ENCODE measurements at places on chromosomes 4 and X.

DNA sequence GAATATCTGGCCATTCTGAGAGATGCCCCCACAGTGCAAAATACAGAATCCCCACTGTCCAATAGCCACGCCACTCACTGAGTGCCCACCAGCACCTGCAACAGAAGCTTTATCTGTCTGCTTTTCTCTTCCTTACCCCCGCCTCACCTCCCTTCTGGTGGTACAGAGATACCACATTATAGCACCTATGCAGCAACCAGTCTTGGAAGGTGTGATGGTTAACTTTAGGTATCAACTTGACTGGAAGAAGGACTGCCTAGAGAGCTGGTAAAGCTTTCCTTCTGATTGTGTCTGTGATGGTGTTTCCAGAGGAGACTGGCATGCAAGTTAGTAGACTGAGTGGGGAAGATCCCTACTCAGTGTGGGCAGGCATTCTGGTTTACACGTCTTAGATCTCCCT, 61.8 kb upstream of the TXK start:
- H3K27ac ChIP-seq: no peak overlapping the region
- H3K36me3 ChIP-seq: no peaks in the 10 kb centered on the region
- H3K27me3 ChIP-seq: peaks cover 3% of the 10 kb centered on the region
- H3K4me1 ChIP-seq: peaks cover 13% of the 10 kb centered on the region
- no peak for DNase-seq

DNA sequence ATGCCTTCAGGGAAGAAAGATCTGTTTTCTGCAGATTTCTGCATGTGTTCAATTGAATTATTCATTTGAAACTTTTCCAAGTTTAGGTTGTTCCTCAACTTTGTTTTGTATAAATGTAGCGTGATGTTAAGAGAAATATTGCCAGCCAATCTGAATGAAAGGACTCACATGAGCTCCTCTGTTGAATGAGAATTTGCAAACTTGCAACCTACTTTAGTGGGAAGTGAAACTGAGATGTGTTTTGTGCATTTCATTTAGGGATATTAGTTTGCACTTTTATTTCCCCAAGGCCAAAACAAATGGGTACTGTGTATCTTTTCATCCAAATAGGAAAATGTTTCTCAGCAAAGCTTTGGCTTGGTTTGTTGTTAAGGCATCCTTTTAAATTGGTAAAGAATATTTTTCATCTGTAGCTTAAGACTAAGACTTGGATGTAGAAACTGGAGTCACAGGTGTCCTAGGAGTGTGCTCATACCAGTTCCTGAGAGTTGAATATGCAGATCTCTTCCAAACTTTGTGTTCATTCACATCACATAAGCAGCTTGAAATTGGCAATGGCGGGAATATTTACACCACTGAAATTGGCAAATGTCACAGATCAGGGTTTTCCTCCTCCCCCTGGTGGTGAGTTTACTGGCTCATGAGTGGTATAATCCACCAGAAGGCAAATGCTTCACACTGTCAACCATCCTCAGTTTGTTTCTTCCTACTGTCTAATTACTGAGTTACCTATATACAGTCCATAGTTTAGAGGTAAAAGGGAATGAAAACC, 193.6 kb upstream of the BANK1 start:
- H3K4me3 ChIP-seq: no peak overlapping the region
- H3K27me3 ChIP-seq: no peaks in the 10 kb centered on the region
- peaks cover 6% of the 10 kb centered on the region for H3K4me1 ChIP-seq
- no peak overlapping the region for H3K27ac ChIP-seq

- H3K4me3 ChIP-seq: no peak overlapping the region
- peaks cover 15% of the 10 kb centered on the region for H3K27me3 ChIP-seq
- H3K36me3 ChIP-seq: no peaks in the 10 kb centered on the region
Measured at GRCh38 chrX:39361736-39362135, 560.5 kb downstream of the MID1IP1 start.

GRCh38 chrX:76127341-76127740, 45.5 kb upstream of the PBDC1 start:
- H3K36me3 ChIP-seq: peaks cover 5% of the 10 kb centered on the region
- H3K4me3 ChIP-seq: no peak overlapping the region
- H3K27ac ChIP-seq: no peak overlapping the region
- no peaks in the 10 kb centered on the region for H3K4me1 ChIP-seq
- H3K27me3 ChIP-seq: peaks cover 20% of the 10 kb centered on the region

GRCh38 chr4:151263455-151263854, 13.5 kb upstream of the PRSS48 start:
- no peaks in the 10 kb centered on the region for H3K4me1 ChIP-seq
- peaks cover 3% of the 10 kb centered on the region for H3K27me3 ChIP-seq
- H3K36me3 ChIP-seq: no peaks in the 10 kb centered on the region
- DNase-seq: no peak
- no peak overlapping the region for H3K27ac ChIP-seq

GRCh38 chr4:5478169-5478568, 230.2 kb downstream of the EVC2 start:
- no peaks in the 10 kb centered on the region for H3K27me3 ChIP-seq
- no peak overlapping the region for H3K27ac ChIP-seq
- no peaks in the 10 kb centered on the region for H3K4me1 ChIP-seq

GRCh38 chr4:97646997-97647396, 496.3 kb downstream of the STPG2 start:
- H3K36me3 ChIP-seq: no peaks in the 10 kb centered on the region
- H3K4me1 ChIP-seq: no peaks in the 10 kb centered on the region
- no peak overlapping the region for H3K27ac ChIP-seq
- no peak overlapping the region for H3K4me3 ChIP-seq
- no peak for DNase-seq
